GM23248 (cell line): ENCODE measurements at places on chromosomes 3 and 15.

DNA sequence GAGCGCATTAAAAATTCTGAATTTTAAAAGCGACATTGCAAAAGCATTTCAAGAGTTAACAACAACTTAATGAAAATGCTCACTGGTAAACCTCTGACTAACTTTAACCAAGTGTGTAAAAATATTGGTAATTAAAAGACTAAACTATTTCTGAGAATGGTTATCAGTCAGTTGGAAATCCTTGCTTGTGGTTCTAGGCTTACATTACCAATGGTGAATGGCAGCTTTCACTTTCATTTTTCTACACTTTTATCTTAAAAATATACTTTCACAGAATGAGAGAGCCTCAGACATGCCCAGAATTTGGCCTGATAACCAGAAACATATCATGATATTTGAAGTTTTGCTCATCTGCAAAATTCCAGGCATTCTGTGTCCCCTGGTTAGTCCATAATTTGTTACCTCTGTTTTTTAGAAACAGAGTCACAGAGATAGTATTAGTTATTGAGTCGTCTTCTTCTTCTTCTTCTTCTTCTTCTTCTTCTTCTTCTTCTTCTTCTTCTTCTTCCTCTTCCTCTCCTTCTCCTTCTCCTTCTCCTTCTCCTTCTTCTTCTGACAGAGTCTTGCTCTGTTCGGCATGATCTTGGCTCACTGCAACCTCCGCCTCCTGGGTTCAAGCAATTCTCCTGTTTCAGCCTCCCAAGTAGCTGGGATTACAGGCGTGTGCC, 5.5 kb upstream of the RNF111 start:
- DNase-seq, result no peak

DNA sequence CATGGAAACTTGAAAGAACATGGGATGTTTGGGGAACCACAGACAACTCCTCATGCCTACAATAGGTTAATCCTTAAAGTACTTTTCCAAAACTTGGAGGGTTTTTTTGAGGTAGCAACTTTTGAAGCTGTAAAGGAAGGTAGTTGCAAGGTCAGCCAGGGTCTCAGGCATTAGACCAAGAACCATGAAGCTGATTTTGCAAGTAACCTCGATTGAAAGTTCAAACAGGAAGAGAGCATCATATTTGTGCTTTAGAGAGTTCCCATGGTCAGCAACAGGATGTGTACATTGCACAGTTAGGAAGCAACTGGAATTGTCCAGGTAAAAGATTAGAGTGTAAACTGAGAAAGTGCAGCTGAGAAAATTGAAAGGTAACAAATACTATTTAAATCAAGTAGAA, 199.8 kb upstream of the NR2F2 start:
- no peak for DNase-seq

- peak; percentile 46 for DNase-seq
These were observed 183.3 kb upstream of the DCBLD2 start for GRCh38 chr3:99084826-99085225.

- DNase-seq, result no peak
These were observed 10.6 kb upstream of the CPB1 start for GRCh38 chr3:148816981-148817525.

DNA sequence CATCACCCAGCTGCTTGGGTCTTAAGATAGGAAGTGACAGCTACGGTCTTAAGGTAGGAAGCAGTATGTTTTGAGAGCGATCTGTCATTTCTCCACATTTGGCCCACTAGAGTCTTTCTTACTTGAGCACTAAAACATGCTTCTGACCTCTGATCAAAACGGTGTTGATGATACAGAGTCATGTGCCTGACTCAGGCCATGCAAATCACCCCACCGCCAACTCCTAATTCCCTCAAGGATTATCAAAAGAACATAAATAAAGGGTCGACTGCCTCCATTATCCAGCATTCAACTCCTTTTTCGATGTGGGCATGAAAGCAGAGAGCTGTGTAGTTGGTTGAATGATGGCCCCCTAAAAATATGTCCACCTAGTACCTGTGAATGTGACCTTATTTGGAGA, 201.7 kb upstream of the PROK2 start:
- no peak for DNase-seq

DNA sequence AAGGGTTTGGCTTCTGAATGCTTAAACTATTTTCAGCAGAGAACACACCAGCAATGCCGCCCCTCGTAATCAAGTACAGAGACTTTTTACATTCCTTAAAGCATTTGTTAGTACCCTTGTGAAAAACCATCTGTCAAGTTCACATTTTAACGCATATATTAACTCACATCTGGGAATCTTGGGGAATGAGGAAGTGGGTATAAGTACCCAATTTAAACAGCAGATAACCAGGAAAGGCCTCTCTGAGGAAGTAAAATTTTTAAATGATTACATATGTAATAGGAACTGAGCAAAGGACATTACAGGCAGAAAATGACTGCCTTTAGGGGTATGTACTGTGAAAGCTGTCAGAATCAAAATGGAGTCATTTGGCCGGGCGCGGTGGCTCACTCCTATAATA, 12.8 kb upstream of the CFAP44 start:
- no peak for DNase-seq

- no peak for DNase-seq
These were observed 615.2 kb upstream of the TGFBR2 start for GRCh38 chr3:29991198-29991597.

DNA sequence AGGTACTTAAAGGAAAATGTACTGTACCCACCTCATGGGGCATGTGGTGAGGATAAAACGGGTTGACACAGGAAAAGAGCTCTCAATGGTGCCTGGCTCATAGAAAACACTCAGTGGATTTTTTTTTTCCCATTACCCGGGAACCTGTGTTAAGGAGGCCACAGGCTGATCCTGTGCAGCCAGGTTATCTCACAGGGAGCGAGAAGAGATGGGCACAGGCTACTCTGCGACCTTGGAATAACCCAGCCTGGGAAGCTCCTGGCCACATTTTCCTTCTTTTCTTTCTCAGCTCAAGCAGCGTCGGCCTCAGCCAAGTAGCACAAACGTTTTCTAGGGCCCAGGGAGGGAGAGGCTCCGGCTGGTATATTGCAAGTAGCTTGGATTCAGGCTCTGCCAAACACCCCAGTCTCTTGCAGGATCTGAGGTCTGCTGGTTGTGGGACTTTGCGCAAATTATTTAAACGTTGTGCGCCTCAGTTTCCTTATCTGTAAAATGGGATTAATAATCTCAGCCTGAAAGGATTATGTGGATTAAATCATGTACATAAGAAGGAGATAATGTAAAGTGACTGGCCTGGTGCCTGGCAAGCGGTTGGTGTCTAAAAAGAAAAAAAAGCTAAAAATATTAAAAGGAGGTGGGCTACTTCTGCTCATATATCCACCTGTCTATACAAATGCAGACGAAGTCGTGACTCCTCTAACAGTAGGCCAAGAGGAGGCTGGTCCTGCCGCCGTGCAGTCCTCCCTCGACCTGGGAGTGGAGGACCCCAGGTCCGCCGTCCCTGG, 2.2 kb downstream of the FURIN start:
- DNase-seq, result peak; percentile 51

GRCh38 chr15:31291048-31291578, 35.5 kb upstream of the KLF13 start:
- DNase-seq, result no peak

DNA sequence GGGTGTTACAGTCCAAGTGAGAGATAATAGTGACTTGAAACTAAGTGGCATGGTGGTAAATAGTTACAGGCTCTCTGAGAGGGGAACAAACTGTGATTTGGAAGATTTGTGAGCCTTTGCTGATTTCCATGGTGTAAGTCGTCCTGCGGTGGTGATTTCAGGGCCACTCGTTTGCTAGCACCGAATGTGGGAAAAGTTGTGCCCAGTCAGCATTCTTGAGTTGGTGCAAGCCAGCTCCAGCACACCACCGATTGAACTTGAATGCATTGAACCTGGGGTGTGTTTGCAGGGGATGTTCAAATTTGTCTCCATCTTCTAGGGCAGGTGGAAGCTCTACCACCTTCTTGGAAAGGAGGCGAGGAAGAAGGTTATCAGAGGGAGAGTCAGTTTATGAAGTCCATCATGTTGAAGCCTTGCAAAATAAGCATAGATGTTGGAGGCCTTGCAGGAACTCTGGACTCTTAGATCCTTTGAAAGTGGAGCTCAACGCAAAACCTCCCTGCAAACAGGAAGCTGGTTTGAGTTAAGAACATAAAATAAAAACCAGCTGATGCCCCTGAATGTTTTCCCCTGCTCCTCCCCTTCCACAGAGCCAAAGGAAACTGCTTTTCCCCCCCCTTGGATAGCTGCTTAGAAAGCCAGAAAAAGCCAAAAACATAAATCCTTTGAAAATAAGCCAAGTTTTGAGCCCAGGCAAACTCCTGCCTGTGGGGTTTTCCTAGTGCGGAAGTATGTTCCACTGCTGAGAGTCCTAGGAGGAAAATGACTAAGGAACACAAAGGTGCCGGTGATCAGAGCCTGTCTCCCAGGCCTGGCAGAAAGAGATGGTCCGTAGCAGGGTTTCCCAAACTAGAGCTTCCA, 21.9 kb downstream of the MAPKBP1 start:
- DNase-seq, result peak; percentile 76

DNA sequence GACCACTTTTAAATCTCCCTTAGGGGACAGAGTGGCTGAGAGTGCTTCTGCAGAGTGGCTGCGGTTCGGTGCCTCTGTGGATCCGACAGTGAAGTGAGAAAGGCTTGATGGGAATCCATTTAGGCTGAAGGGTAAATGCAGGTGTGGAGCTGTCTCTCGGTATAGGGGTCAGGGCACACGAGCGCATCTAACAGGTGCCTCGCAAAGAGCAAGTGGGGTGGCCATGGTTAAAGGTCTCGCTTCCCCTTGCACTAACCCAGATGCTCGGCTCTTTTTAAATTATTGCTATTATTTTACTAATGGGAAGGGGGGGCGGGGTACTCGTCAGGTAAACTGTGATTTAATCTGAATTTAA, 598 bp upstream of the GJD2 start:
- no peak for DNase-seq

GRCh38 chr3:69774029-69774428, 34.8 kb downstream of the MITF start:
- no peak for DNase-seq

DNA sequence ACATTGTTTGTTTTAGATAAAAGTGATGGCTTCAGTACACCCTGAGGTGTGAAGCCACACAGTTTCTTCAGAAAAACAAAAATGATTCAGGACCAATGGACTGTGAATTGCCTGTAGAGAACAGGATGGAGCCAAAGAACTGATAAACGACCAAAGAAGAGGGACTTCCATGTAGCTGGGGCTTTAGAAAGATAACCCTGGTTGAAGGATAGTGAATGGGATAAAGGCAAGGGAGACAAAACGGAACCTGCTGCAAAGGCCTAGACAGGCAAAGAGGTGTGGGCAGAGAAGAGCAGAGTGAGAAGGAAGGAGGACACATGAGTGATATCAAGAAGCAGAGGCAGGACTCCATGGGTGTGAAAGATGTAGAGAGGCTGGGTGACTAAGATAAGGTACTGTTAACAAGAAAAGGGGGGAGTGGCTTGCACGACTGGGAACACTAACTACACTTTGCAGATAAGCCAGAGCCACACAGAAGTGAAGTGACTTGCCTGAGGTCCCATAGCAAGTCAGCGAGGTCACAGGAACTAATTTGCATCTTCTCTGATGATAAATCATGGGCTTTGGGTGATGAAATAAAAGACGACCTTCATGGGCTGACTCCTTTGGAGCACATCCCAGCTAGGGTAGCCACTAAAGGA, 44.3 kb downstream of the RAB6B start:
- DNase-seq, result no peak

GRCh38 chr3:41329881-41330280, 130.6 kb downstream of the CTNNB1 start:
- no peak for DNase-seq

- no peak for DNase-seq
These were observed 50.1 kb downstream of the FRMD5 start for GRCh38 chr15:44144992-44145391.

DNA sequence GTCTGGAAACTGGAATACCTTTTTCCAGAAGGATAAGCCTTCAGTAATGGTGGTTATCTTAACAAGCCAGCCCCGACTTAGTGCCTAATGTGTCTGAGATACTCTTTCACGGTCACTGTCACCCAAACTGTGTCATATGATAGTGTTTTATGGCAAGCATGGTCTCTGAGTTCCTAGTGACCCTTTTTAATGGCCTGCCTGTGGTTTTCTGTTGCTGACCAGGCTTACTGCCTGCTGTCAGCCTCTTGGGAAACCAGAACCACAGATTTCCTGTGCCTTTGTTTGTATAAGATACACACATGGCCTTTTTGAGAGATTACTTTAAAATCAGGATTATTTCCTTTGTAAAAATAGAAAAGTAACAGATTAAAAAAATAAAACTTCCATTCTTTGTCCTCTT, 22.4 kb downstream of the HPS3 start:
- DNase-seq, result peak; percentile 48

DNA sequence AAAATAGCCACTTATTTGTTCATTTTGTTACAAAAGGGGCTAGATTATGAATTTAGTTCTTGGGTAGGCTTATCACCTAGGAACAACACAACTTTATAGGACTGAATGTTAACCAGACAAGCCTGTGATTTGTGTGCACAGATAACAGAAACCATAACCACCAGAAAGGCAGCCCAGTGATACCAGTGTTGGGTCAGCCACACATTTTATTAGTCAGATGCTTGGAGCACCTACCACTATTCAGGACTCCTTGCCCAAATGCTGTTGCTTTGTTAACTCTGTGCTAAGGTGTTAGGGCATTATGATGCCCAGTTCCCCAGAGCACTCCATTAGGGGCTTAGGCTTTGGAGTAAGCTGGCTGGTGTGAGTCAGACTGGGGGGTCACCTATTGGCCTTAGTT, 22.5 kb downstream of the PLCL2 start:
- peak; percentile 14 for DNase-seq

DNA sequence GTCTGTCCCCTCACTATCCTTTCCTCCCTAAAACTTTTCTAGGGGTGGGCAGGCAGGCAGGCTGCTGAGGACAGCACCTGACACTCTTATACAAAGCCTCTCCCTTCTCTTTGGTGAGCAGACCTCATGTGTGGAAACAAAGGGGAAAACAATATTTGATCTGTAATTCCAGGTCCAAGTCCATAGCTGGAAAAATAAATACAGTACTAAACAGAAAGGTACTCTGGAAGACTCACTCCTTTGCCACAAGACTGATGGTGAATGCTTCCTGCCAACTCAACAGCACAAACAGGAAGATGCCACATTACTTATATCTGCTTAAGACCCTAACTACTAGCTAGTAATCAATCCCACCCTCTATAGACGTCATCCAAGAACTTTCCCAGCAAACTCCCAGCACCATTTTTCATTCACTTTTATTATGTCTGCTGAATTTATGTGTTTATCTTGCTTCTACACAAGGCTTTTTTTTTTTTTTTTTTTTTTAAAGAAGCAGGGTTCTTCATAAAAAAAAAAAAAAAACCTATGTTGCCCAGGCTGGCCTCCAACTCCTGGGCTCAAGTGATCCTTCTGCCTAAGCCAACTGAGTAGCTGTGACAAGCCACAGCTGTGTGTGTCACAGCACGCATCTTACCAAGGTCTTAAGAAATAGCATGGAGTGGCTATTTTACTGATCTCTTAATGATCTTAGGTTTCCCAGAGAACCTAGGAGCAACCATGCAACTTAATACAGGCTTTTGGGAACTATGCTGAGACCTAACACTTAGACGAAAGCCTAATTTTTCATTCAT, 44.2 kb upstream of the CSPG5 start:
- DNase-seq, result no peak

GRCh38 chr15:59276225-59277178, 69.9 kb downstream of the LDHAL6B start:
- DNase-seq, result no peak

- DNase-seq, result no peak
These were observed 57.8 kb downstream of the MAP3K13 start for GRCh38 chr3:185420762-185421161.
